Memory B cell (primary cell): ENCODE measurements at places on chromosomes 3 and 15.

DNA sequence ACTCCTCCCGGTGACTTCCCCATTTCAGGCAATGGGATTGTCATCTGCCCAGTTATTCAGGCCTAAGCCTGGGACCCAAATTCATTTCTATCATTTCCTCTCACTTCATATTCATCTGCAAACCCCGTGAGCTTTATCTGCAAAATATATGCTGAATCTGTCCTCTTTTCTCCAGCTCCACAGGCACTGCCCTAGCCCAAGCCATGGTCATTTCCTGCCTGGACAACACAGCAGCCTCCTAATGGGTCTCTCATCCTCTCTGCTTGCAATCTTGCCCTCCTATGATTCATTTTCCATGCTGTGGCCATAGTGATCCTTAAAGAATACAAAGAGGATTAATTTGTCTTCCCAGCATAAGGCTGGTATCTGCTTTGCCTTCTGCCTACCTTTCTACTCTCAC lies 6.1 kb downstream of the RBP2 start:
- DNase-seq = no peak

- DNase-seq = no peak
These were observed 144.1 kb upstream of the DPH6 start for GRCh38 chr15:35690089-35690488.

DNA sequence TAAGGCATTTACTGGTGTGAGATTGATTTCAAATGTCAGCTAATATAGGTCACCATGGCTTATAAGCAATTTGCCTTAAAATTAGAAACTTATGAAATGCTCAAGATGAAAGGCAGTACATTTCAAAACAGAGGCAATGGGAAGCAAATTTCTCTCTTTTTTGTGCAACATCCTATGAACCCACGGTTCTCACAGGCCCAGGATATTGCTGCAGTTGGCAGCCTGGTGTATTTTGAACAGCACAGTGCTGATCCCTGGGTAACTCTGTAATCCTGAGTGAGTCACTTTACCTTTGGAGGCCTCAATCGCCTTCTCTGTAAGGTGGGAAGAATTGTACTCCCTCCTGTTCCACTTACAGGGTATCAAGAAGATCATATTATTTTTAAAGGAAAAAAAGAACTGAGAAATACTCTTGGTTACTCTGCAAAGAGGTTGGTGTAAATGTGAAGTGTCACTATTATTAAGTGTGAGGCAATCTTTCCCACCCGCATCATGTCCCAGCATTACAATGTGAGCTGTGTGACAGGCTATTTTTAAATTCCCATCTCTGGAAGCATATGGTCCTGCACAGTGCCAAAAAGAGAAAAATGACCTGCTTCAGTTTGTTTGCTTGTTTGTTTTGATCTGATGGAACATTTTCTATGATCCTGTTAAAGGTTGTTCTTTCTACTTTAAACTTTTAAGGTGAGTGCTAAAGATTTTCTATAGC lies 190.1 kb upstream of the LPP start:
- no peak for DNase-seq

- DNase-seq = no peak
These were observed 182.1 kb upstream of the TP63 start for GRCh38 chr3:189449084-189449483.

DNA sequence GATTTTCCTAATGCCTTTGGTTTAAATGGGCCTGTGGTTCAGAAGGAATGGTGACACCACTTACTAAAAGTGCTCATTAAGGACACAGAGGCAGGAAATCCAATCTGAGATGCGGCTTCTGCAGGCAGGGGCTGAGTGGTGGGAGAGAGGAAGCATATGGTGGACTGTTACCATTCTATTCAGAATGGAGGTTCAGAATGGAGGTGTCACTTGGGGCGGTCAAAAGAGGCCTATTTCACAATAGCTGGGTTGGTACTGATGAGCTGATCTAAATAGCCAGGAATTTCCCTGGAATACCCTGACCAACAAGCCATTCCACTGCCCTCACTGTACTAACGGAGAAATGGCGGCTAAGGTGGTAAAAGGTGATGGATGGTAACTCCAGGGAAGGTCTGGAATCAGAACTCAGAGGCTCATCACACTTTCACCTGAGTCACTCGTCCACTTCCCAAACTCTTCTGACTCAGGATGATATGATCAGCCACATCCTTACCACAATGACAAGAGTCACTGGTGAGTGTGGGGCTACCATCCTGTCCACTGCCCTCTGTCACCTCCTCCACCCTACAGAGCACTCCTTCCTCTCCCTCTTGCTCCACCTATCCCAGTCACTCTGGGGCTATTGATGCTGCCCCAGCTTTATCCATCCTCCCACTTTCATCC lies 15.7 kb downstream of the RFT1 start:
- DNase-seq = no peak

GRCh38 chr3:132563420-132564069 lies 33.5 kb upstream of the ACKR4 start:
- no peak for DNase-seq

GRCh38 chr3:66179793-66180192 lies 41.0 kb upstream of the SLC25A26 start:
- DNase-seq = no peak

DNA sequence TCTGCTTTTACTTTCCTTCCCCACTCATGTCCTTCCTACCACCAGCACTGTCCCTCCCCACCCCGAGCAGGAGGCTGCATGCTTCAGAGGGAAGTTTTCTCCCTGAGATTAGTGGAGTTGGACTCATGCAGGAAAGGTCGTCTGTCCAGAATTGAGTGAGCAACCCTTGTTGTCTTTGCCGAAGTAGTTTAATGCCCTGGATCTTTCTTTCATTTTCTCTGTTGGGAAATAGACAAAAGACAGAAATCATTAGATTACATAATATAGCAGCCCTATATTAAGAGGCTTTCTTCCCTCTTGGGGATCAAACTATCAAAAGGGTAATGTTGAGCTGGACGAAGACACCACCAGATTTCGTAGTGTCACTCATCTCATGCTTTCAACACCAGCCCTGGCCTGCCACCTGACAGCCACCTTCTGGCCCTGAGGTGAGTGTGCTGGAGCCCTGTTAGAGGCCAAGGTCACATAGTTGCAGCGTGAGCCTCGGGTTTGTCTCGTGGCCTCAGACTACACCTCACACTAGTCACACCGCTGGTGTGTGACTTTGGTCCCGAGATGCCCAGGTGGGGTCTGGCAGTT lies 231.0 kb downstream of the ITPR1 start:
- DNase-seq = no peak

GRCh38 chr15:38658431-38658830 lies 93.8 kb upstream of the RASGRP1 start:
- no peak for DNase-seq

- no peak for DNase-seq
These were observed 16.4 kb upstream of the ANXA2 start for GRCh38 chr15:60414016-60414682.

DNA sequence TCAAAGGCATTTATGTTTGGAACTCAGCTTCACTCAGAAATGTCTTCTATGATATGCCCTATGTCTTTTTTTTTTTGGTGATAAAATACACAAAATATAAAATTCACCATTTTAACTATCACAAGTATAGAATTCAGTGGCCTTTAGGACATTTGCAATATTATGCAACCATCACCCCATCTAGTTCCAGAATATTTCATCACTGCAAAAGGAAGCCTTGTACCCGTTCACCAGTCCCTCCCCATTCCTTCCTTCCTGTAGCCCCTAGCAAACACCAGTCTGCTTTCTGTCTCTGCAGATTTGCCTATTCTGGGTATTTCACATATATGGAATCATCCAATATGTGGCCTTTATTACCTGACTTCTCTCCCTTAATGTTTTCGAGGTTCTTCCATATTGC lies 134.8 kb downstream of the ADAMTS9 start:
- no peak for DNase-seq

- DNase-seq = no peak
These were observed 30.1 kb downstream of the TOMM70 start for GRCh38 chr3:100370756-100371155.

DNA sequence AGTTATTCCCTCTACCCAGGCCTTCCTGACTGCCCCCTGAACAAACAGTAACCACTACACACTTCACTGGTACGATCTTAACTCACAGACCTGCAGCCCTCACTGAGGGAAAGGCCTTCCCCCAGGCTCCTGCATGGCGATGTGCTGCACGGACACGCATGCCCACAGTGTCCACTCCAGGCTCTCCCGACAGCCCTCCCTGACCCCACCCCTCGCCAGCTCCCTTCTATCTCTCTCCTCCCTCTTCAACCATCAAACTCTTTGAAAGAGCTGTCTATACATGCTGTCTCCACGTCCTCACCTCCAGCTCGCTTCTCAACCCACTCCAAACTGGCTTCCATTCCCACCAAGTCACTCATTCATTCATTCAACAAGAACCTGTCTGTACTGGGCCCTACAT lies 3.9 kb downstream of the SCN5A start:
- no peak for DNase-seq

DNA sequence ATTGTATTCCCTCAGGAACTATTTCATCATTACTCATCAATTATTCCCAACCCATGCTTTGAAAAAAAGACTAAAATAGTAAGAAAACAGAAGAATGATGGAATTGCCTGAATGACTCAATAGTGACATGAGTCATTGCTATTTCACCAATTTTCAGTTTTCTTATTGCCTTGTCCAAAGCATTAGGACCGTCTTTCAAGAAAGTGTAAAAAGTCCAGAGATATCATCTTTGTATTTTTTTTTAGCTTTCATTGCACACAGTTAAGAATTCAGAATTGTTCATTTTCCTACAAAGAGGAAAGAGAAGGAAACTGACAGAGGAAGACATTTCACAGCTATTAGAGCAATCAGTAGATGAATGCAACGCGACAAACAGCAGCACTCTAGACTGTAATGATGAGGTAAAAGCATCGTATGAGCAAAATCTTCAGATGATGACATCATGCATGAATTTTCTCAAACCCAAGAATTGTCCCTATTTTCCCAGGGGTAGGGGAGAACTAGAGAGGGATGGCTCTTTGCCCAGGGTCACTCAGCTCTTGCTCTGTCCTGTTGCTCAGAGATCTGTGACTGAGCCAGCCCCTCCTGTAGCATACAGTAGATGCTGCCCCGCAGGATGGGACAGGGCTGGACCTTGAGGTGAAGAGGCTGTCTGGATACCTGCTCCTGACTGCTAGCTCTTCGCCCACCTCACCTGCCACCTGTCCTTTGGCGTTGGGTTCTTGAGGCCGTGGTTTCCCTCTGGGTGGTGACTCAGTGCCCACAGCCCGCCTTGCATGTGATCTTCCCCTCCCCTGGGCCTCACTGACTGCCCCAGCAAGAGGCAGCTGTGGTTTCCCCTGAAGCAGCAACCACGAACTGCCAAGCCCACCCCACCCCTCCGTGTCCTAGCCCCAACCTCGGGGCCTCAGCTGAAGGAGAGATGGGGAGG lies 84.8 kb downstream of the PPCDC start:
- no peak for DNase-seq

DNA sequence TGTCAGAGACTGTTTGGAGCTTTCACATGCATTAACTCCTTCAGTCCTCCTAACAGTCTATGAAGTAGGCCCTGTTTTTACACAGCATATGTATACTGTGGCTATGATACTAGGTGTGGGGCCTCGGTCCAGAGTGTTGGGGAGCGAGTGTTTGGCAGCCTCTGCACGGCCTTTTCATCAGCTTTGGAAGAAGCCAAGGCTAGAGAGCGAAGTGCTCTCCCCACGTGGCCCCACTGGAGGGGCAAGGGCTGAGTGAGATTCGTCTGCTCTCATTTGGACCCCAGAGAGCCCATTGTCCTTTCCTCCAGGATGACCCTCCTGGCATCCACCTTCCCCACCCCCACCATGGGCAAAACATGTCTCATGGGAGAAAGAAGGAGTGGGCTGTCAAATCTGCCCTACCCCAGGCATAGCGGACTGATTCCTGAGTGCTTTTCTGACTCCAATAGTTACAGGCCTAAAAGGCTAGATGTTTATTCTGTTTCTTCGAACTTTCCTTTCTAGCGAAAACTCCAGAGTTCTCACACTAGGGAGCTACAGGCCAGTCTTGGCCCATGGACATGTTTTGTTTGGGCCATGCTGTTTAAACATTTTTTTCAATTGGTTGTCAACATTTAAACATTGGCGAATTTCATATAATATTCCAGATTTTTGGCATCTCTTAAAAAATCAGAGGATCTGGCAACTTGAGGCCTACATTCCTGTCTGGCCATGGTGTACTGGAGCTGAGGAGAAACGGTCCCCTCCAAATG lies 76.0 kb downstream of the EEFSEC start:
- DNase-seq = no peak

DNA sequence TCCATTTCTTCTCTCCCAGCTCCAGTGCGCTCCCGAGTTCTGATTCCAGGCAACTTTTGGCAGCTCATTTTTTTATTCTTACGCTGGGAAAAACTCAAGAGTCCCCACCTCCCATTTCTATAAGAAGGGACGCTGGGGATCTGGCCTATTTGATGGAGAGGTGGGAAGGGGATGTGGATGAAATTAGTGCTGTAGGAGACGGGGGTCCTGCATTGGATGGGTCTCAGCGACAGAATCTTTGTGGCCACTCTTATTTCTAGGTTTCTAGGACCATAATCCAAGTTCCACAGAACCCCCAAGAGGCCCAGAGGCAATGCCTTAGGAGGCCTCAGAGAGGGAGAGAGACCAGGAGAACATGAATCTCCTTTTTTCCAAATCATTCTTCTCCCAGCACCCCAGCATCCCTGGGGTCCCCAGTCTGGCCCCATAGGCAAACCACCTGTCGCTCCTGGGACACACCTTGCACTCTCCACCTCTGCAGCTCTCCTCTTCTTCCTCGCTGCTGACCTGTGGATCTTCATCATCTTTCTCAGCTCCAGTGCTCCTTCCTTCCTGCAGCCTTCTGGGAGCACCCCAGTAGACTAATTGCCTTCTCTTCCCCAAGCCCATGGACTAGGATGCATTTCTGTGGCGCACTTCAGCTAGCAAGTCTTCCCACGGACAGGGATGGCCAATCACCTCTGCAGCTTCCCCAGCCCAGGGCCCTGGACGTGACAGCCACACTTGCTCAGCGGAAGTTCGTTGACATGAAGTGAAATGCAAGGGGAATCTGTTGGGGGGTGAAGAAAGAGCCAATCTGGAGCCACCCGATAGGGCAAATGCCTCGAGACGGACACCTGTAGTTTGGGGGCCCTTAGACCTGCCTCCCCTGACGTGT lies 100.1 kb upstream of the ALDH1A3 start:
- DNase-seq = no peak

- DNase-seq = no peak
These were observed 29.8 kb downstream of the FBXL22 start for GRCh38 chr15:63626955-63627354.

GRCh38 chr3:18751514-18751913 lies 326.4 kb upstream of the SATB1 start:
- DNase-seq = no peak

GRCh38 chr3:35223632-35224394 lies 415.5 kb upstream of the ARPP21 start:
- no peak for DNase-seq

DNA sequence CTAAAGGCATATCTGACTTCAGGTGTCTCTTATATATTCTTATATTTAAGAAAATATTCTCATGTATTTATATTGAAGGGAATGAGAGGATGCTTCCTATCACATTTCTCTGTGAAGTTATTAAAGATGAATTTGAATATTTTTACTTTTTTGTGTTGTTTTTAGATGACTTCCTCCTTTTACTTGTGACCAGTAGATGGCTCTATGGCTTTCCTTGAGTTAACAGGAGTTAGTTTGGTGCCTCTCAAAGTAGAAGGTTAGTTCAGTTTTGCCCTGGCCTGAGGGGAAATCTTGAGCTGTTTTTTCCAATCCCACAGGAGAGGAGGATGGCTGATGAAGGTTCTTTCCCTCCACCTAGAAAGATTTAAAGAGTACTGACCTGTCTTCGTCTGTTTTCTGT lies 80.7 kb downstream of the SQOR start:
- DNase-seq = no peak
